NCI-H1105 (cell line): ENCODE measurements at places on chromosomes 11 and 22.

DNA sequence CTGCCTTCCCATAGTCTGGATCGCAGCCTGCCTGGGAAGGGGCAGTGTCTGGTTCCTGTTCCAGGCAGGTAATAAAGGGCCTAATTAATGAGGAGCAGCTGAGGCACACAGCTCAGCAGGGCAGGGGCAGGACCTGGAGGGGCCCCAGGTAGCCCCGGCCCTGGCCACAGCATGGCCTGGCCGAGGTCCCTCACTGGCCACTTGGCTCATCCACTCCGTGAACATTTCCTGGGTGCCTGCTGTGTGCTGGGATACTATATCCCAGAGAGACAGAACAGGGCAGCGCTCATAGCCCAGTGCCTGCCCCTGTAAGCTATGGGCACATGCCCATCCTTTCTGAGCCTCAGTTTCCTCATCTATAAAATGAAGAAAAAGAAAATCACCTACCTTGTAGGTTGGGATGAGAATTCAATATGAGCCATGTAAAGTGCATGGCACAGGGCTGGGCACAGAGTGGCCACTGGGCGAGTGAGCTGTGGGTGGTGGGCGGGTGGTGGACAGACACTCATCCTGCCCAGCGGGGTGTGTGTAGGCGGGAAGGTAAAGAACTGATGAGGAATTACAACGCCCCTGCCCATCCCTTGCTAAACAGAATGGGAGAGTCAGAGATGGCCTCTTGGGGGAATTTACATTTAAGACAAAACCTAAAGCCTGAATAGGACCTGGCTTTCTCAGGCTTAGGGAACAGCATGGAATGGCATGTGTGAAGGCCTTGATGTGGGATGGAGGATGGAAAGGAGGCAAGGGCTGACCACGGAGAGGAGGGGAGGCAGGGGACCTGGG, 9.2 kb downstream of the MYRF start:
- DNase-seq = no peak

DNA sequence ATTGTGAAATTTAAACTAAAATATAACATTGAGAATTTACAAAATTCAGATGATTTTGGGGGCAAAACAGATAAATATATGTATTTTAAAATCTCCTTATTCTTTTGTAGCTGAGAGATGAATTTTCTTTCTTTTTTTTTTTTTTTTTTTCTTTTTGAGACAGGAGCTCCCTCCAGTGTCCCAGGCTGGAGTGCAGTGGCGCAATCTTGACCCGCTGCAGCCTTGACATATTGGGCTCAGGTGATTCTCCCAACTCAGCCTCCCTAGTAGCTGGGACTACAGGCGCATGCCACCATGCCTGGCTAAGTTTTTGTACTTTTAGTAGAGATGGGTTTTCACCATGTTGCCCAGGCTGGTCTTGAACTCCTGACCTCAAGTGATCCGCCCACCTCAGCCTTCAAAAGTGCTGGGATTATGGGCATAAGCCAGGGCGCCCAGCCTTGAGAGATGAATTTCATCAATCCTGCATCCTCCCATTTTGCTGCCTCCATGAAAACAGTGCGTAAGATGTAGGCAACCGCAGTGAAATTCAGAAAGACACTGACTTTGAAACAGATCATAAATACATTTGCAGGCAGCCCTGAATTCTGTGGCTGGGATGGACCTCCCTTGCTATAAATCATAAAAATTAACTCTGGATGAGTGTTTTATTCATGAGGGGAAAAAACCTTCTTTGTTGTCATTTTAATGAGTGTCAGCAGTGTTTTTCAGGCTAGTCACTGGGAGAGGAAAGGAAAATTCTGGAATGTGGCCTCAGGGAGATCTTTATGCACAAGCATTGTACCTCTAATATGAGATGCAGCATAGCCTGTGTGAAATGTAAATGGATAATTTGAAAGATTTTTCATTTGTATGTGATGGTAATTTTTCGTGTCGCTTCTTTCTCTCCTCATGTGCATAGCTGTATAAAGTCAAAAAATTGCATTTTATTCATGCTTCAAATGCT, 14.4 kb downstream of the ELMOD1 start:
- DNase-seq = no peak

DNA sequence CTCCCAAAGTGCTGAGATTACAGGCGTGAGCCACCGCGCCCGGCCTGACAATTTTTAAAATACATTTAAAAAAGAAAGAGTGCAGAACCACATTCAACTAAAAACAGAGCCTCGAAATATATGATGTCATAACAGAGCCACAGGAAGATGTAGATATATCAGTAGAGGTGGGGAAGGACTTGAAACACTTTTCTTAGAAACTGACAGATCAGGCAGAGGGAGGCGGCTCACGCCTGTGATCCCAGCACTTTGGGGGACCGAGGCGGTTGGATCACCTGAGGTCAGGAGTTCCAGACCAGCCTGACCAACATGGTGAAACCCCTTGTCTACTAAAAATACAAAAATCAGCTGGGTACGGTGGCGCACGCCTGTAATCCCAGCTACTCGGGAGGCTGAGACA, 7.0 kb downstream of the MLC1 start:
- no peak for DNase-seq

- no peak for DNase-seq
Observed at GRCh38 chr22:22993184-22993583, 77.1 kb upstream of the GNAZ start.

DNA sequence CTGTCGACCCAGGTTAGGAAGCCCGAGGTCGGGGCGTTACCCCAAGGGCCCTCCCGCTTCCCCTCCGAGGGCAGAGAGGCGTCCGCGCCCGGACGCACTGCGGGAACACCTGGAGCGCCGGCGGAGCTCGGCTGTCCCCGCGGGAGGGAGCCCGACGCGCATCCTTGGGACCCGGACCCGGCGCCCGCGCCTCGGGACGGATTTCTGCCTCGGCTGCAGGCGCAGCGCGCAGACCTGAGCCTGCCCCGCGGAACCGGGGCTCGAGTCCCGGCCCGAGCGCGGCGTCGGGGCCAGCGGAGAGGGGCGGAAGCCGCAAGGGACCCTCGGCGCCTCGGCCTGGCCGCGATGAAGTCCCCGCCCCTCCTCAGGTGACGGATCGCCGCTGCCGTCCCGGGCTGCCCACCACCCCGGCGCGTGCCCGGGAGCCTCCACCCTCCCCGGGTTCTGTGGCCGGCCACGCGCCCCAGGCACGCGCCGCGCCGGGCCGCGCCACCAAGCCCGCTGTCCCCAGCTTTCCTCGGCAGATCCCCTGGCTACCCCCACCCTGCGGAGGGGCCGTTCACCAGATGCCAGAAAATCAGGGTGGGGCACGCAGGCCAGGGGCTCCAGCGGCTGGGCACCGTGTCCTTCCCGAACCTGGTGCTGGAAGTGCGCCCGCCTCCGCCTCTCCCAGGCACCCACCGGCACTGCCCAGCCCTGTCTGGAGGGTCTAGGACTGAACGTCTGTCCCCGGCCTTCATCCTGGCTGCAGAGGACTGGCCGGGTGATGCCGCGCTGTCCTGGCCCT, 410 bp downstream of the GLB1L3 start:
- no peak for DNase-seq

DNA sequence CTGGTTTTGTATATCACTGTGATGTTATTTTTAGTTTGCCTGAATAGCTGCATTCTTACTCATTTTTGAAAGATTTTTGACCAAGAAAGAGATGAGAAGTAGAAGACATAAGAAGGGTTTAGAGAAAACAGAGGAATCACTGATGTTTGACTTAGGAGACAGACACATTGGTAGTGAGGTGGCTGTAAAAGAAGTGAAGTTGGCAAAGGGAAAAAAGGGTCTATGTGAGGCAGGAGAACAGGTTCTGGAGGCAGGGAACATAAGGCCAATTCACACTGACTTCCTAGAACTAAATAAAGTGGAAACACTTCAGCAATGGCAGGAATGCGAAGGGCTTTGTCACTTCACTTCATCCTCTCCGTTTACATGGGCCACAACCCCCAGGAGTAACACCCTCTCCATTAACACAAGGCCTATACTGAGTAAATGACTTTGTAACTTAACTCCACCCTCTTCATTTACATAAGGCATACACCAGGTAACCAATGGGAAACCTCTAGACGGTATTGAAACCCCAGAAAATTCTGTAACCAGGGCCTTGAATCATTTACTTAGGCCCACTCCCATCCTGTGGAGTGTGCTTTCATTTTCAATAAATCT, 36.5 kb downstream of the CTSC start:
- DNase-seq = no peak

DNA sequence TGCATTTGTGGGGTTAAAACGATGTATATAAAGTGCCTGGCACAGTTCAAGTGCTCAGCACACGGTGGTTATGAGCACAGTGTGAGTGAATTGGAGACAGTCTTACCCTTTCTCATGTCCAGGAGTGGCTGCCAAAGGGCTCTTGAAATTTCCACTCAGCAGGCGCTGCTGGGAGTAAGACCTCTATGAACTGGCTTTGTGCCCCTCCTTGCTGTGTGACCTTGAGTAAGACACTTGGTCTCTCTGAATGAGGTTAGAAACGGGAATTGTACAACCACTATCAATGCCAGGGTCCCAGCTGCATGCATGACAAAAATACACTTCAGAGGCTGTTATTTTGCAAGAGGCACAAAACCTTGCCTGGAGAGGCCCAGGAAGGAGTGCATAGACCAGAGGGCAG, 86.6 kb downstream of the TSPAN18 start:
- DNase-seq = no peak

DNA sequence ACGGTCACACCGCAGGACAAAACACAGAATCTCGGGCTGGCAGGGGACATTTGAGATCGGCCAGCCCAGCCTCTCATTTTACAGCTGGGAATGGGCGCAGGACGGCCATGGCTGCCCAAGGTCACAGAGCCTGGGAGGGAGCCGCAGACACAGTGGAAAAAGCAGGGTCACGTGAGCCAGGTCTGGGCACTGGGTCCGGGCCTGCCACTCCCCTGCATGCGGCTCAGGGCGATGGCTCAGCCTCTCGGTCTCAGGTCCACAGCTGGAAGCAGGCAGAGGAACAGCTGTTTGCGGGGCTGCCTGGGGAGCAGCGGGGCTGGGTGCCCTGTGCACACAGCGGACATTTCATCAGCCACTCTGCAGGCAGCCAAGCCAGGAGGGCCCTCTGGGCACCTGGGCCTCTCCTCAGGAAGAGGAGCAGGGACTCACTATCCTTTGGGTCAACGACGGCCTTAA, 10.4 kb upstream of the PPARA start:
- DNase-seq = no peak

DNA sequence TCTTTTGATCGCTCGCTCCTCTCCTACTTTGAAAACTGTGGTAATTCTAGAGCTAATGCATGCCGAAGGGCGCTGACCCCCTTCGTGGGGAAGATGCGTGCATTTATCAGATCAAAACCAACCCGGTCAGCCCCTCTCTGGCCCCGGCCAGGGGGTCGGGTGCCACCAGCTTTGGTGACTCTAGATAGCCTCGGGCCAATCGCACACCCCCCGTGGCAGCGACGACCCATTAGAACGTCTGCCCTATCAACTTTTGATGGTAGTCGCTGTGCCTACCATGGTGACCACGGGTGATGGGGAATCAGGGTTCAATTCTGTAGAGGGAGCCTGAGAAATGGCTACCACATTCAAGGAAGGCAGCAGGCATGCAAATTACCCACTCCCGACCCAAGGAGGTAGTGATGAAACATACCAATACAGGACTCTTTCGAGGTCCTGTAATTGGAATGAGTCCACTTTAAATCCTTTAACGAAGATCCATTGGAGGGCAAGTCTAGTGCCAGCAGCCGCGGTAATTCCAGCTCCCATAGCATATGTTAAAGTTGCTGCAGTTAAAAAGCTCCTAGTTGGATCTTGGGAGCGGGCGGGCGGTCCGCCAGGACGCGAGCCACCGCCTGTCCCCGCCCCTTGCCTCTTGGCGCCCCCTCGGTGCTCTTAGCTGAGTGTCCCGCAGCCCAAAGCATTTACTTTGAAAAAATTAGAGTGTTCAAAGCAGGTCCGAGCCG, 3898.2 kb upstream of the OR11H1 start:
- DNase-seq = no peak

DNA sequence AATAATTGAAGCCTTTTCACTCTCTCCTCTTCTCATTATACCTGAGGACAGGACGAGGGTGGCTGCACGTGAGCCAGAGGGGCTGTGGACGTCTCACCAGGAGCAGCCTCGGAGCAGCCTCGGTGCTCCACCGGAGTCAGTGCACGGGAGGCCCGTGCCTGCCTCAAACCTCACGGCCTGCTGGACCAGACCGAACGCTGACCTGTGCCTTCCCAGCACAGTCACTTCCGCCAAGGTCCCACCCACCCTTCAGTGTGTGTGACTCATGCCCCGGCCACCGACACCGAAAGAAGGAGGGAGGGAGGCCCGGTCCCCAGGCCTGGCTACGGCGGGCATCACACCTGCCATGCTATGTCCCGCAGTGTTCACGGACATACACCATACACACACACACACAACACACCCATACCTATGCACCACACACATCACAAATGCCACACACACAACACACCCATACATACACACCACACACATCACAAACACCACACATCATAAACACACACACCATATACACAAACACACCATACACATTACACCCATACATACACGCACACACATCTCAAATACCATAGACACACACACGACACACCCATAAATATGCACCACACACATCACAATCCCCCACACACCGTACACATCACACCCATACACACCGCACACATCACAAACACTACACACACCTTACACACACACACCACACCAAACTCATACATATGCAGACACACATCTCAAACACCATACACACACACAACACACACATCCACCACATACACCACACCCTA, 1506.5 kb downstream of the TBC1D22A start:
- DNase-seq = no peak

DNA sequence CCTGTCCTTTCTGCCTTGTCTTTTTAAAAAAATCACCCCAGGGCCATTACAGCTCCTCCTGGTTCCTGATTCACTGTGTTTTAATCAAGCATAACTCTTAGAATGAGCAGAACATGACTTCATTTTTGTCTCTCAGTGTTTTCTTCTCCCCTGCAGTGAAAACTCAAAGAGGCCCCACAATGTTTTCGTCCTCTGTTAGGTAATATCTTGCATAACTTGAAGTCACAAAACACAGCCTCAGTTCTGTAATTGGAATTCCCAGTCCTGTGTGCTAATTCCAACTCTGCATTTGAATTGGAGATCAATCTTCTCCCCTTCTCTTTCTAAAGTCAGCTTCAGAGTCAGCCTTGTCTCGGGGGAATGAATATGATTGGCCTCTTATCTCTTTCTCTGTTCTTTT, 186.5 kb upstream of the NAV2 start:
- DNase-seq = no peak

DNA sequence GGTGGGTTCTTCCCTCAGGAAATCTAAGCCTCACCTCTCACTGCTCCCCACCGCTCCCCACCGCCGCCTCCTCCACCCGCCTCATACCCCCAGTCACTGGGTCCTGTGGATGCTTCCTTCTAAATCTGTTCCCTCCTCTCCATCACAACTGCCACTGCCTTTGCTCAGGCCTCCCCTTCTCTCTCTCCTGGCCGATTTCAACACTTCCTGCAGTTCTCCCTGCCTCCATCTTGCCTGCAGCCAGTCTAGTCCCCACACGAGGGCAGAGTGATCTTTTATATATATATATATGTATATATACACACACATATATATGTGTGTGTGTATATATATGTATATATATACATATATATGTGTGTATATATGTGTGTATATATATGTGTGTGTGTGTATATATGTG, 27.8 kb downstream of the CREB3L1 start:
- no peak for DNase-seq
